ENCODE measurements at places on chromosomes 13 and 19. TPM values are rescaled to one million over a fixed set of nuclear protein-coding genes. Genes with fewer than 3 reads are reported as not detected.

Gene CEBPA
- 0.45 TPM for total RNA-seq

GRCh38 chr13:81051873-81052272, 710.9 kb upstream of the SPRY2 start:
- no peaks in the 10 kb centered on the region for H3K4me1 ChIP-seq
- no peaks in the 10 kb centered on the region for H3K27me3 ChIP-seq
- DNase-seq = no peak
- no peaks in the 10 kb centered on the region for H3K36me3 ChIP-seq
- no peak overlapping the region for H3K27ac ChIP-seq

- no peaks in the 10 kb centered on the region for H3K36me3 ChIP-seq
- H3K4me3 ChIP-seq = no peak overlapping the region
- H3K27ac ChIP-seq = no peak overlapping the region
- H3K4me1 ChIP-seq = no peaks in the 10 kb centered on the region
Measured at GRCh38 chr13:38914070-38914469, 76.6 kb downstream of the STOML3 start.

Gene CGB3
- not detected for total RNA-seq

Gene ZNF554
- total RNA-seq = 1.5 TPM

Gene OLFM4
- total RNA-seq = not detected

Gene KIR2DL3
- total RNA-seq = not detected

DNA sequence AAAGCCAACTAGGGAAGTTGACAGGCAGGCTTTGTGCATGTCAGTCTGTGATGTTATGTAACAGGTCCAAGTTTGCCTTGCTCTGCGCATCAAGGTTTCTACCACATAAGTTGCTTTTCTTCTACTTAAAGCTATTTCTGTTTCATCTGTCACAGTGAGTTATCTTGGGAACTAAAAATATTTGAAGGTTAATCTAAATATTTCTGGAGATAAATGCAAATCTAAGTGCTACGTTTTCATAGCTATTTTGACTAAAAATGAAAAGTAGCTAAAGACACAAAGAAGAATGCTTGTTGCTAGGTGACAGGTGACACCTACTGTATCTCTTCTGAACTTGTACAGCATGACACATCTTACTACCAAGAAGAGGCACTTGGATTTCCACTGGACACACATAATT, 135.6 kb downstream of the KLF12 start:
- H3K27ac ChIP-seq = peak overlapping the region; percentile 53
- peaks cover 46% of the 10 kb centered on the region for H3K4me1 ChIP-seq
- no peak for DNase-seq
- H3K4me3 ChIP-seq = no peak overlapping the region
- H3K36me3 ChIP-seq = peaks cover 11% of the 10 kb centered on the region

DNA sequence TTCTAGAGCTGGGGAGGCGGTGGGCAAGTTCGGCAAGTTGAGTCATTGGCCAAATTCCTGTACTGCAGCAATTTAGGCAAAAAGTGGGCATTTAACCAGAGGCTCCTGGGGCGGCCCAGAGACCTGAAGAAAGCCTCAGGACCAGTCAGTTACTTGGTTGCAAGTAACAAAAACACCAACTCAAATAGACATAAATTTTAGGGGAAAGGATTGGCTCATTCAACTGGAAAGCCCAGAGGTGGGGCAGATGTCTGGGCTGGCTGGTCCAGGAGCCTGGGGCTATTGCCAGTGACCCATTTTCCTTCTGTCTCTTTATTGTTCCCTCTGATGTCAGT, 97.1 kb downstream of the SIPA1L3 start:
- no peak overlapping the region for H3K4me3 ChIP-seq
- no peaks in the 10 kb centered on the region for H3K36me3 ChIP-seq
- H3K27me3 ChIP-seq = no peaks in the 10 kb centered on the region
- no peak overlapping the region for H3K27ac ChIP-seq
- peaks cover 5% of the 10 kb centered on the region for H3K4me1 ChIP-seq

DNA sequence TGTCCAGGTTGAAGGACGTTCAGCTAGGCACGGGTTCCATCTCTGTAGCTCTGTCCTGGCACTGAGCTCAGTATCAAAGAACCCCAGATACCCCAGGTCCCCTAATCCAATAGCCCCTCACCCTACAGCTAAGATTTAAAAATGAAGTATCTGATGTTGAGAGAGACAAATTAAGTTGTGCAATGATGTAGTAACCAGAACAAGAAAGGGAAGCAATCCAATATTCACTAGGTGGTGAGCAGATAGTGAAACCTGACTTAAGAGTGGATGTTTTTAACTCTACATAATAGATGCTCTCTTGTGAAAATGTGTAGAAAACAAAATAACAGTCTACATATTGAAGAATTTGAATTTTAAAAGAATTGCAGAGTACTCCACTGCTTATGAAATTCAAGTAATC, 1.8 kb downstream of the ACOD1 start:
- no peak overlapping the region for H3K4me3 ChIP-seq
- no peak overlapping the region for H3K27ac ChIP-seq
- H3K36me3 ChIP-seq = no peaks in the 10 kb centered on the region
- H3K27me3 ChIP-seq = peaks cover 18% of the 10 kb centered on the region
- no peaks in the 10 kb centered on the region for H3K4me1 ChIP-seq
- no peak for DNase-seq

DNA sequence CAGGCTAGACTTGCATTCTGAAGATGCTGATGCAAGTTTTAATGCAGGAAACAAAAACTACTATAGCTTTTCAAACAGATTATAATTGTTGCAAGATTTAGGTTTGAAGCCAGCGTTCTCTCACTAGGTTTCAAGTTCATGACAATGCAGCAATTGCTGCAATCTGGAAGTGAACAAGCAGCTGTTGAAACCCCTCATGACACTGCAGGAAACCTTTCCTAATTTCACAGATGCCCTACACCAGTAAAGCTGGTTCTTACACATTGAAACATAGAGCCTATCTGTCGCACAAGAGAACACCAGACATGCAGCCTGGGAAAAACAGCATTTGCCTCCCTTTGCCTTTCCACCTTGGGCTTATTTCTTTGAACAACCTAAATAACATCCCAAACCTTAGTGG, 1737.2 kb upstream of the MIR17HG start:
- no peaks in the 10 kb centered on the region for H3K4me1 ChIP-seq
- H3K27me3 ChIP-seq = no peaks in the 10 kb centered on the region
- H3K27ac ChIP-seq = no peak overlapping the region

DNA sequence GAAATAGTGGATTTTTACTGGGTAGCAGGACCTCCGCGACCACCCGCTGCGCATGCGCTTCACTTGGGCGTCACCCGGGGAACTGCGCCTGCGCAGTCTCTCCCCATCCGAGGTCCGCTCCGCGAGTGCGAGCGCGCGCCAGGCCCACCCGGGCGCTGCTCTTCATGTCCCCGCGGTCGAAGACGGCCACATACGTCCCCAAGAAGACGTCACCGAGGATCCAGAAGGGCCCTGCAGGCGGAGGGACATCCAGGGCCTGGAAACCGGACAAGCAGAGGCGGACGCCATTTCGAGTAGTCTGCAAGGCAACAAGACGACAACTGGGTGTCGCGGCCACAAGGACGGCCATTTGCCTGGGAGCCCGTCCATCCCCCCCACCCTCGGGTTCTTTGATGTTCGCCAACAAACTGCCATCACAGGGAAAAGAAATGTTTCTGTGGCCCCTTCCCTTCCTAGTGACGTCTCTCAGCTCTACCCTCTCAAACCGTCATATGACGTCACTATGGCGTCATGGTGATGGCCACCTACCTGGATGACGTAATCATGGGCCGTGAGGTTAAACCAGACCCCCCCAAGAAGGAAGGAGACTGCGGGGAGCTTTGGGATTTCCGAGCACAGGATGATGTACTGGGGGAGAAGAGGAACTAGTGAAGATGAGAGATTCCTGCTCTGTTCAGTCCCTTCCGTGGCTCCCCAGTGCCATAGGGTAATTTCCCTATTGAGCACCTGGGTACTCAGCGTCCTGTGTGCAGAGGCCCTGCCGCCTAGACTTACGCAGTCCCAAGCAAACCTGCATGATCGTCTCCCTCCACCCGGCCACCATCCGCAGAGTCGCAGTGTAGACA, 6.7 kb downstream of the NAPSA start:
- peaks cover 60% of the 10 kb centered on the region for H3K4me1 ChIP-seq
- H3K4me3 ChIP-seq = peak overlapping the region; percentile 80
- DNase-seq = peak; percentile 74
- H3K36me3 ChIP-seq = peaks cover 36% of the 10 kb centered on the region
- H3K27me3 ChIP-seq = no peaks in the 10 kb centered on the region
